Osteoblast (primary cell): ENCODE measurements at places on chromosomes 3 and 15. TPM values are rescaled to one million over a fixed set of nuclear protein-coding genes. Genes with fewer than 3 reads are reported as not detected.

GRCh38 chr3:106827515-106828213, 549.6 kb upstream of the CCDC54 start:
- no peaks in the 10 kb centered on the region for H3K27me3 ChIP-seq
- peaks cover 62% of the 10 kb centered on the region for H3K4me1 ChIP-seq
- peaks cover 21% of the 10 kb centered on the region for H3K36me3 ChIP-seq
- no peak overlapping the region for H3K4me3 ChIP-seq
- no peak for DNase-seq

The CASR gene
- not detected in 2 replicates for total RNA-seq

The SLC6A1 gene
- total RNA-seq = not detected in 2 replicates

DNA sequence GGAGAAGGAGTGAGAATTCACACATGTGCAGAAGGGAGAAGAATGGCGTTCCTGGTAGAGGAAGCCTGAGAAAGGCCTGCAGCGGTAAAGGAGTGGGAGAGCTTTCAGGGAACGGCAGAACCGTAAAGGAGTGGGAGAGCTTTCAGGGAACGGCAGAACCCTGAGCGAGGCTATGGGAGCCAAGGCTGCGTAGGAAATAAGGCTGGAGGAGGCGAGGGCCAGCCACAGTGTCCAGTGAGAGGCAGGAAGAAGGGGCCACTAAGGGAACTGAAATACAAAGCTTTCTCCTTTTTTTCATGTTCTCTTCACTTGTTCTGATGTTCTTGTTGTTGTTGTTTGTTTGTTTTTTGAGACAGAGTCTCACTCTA, 41.6 kb downstream of the GOLGA6L10 start:
- H3K4me1 ChIP-seq = no peaks in the 10 kb centered on the region
- no peak for DNase-seq
- H3K36me3 ChIP-seq = no peaks in the 10 kb centered on the region
- no peak overlapping the region for H3K27ac ChIP-seq
- no peak overlapping the region for H3K4me3 ChIP-seq

- H3K4me3 ChIP-seq = no peak overlapping the region
- H3K4me1 ChIP-seq = no peaks in the 10 kb centered on the region
- DNase-seq = no peak
- H3K27ac ChIP-seq = no peak overlapping the region
- H3K36me3 ChIP-seq = no peaks in the 10 kb centered on the region
Measured at GRCh38 chr3:162704238-162704637, 1207.6 kb downstream of the OTOL1 start.

GRCh38 chr15:58474741-58475323, 43.0 kb downstream of the LIPC start:
- no peak overlapping the region for H3K4me3 ChIP-seq
- H3K27ac ChIP-seq = no peak overlapping the region
- H3K4me1 ChIP-seq = peaks cover 18% of the 10 kb centered on the region
- DNase-seq = no peak

DNA sequence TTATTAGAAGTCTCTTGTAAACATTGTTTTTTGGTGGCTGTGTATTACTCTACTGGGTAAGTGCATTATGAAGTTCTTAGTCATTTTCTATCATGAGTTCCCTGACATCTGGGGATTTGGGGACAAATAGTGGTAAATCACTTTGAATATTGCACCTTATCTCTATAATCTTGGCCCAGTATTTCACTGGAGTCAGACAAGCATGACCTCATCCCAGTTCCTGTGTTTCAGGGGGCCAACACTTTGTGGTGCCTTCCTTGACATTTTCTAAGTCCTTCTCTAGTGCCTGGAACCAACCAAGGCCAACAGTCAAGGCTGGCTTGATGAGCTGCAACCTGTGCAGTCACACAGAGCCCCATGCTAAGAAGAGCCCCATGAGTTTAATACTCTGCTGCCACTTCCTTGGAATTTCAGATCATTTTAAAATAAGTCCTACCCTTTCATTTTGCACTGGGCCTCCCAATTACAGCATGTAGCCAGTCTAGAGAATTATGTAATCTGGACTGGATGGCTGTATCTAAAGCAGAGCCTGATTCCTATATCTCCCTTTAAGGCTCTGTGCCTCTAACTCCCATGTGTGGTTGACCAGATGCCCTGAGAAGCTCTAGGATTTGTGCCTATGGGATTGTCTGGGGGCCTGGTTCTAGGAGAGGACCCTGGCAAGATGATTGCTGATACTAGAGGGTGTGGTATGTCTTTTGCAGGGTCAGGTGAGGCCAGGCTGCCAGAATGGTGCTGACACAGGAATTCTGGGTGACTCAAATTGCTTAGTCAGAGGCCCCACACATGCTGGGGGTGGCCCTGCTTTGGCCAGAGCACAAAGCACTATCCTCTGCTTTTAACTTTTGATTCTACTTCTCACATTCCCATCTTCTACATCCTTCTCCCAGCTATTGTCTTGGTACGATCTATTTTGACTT, 319.6 kb upstream of the TBC1D5 start:
- peaks cover 18% of the 10 kb centered on the region for H3K4me1 ChIP-seq
- H3K36me3 ChIP-seq = no peaks in the 10 kb centered on the region
- no peak overlapping the region for H3K4me3 ChIP-seq
- no peak for DNase-seq
- H3K27ac ChIP-seq = peak overlapping the region; percentile 76
- H3K27me3 ChIP-seq = no peaks in the 10 kb centered on the region

- DNase-seq = peak; percentile 53
- no peaks in the 10 kb centered on the region for H3K27me3 ChIP-seq
- H3K27ac ChIP-seq = no peak overlapping the region
- H3K4me3 ChIP-seq = no peak overlapping the region
- H3K4me1 ChIP-seq = peaks cover 8% of the 10 kb centered on the region
Measured at GRCh38 chr3:115518100-115518852, 105.0 kb upstream of the GAP43 start.

The CFAP92 gene
- total RNA-seq = not detected in 2 replicates

The DUOX1 gene
- total RNA-seq = under 0.01 and 0.29 TPM in 2 replicates

- no peak overlapping the region for H3K4me3 ChIP-seq
- H3K4me1 ChIP-seq = no peaks in the 10 kb centered on the region
- H3K27me3 ChIP-seq = no peaks in the 10 kb centered on the region
- DNase-seq = no peak
- no peaks in the 10 kb centered on the region for H3K36me3 ChIP-seq
Measured at GRCh38 chr3:155347901-155348300, 54.4 kb upstream of the STRIT1 start.

- no peaks in the 10 kb centered on the region for H3K36me3 ChIP-seq
- H3K4me1 ChIP-seq = peaks cover 28% of the 10 kb centered on the region
- no peaks in the 10 kb centered on the region for H3K27me3 ChIP-seq
- DNase-seq = peak; percentile 88
- peak overlapping the region; percentile 87 for H3K27ac ChIP-seq
Measured at GRCh38 chr3:61563313-61564271, 2.2 kb downstream of the PTPRG start.

The CYP8B1 gene
- total RNA-seq = not detected in 2 replicates
